ENCODE measurements at places on chromosomes 7 and 10. TPM values are rescaled to one million over a fixed set of nuclear protein-coding genes. Genes with fewer than 3 reads are reported as not detected.

- no peak for DNase-seq
Observed at GRCh38 chr10:44422570-44423101, 37.7 kb upstream of the CXCL12 start.

FLNC gene
- 0.08 TPM for total RNA-seq

GRCh38 chr7:41629711-41630111 is 73.2 kb downstream of the INHBA start:
- no peak for DNase-seq

- DNase-seq = no peak
Observed at GRCh38 chr7:155184923-155185322, 112.8 kb upstream of the INSIG1 start.

DNA sequence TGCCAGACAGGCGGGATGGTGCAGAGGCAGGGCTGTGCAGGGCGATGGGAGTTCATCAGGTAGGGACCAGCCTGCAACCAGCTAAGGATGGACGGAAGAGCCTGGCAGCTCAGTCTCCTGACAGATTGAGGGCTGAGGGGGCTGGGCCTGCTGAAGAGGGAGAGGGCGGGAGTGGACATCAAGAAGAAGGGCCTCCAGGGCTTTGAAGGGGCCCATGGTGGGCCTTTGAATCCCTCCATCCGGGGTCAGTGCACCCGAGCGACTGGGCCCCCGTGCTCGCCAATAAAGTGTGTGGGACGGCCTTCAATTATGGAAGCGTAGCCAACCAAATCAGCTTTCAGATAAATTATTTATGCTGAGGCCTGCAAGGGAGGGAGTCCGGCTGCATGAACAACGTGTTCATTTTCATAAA is 431.2 kb downstream of the RPS24 start:
- no peak for DNase-seq

PRKG1 gene
- total RNA-seq = 0.20 TPM

GRCh38 chr7:106415433-106415832 is 130.7 kb upstream of the NAMPT start:
- no peak for DNase-seq

HBP1 gene
- 92.0 TPM for total RNA-seq

DNA sequence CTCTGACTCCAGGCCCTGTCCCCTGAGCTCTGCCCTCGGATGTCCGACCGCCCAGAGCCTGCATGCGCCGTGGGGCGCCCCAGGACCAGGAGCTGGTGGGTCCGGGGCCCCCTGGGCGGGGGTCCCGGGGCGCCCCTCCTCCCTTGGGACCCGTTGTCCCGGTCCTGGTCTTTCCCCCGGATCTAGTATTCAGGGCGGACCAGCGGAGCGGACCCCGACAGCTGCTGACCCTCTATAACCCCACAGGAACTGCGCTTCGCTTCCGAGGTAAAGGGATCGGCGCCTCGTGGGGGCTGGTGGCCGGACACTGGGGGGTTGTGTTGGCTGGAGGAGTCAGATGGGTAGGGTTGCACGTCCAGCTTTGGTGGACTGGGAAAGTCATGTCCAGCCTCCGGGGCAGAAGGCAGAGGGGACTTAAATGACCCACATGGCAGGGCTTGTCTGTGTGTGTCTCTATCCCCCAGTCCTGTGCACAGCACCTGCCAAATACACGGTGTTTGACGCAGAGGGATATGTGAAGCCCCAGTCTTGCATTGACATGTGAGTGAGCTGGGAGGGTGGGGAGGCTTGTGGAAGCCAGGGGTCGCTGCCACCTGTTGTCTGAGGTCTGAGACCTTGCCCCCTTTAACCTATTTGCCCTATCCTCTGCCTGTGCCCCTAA is 520 bp downstream of the MOSPD3 start:
- DNase-seq = peak; percentile 16

- DNase-seq = no peak
Observed at GRCh38 chr7:131276190-131276589, 51.5 kb upstream of the MKLN1 start.

DNA sequence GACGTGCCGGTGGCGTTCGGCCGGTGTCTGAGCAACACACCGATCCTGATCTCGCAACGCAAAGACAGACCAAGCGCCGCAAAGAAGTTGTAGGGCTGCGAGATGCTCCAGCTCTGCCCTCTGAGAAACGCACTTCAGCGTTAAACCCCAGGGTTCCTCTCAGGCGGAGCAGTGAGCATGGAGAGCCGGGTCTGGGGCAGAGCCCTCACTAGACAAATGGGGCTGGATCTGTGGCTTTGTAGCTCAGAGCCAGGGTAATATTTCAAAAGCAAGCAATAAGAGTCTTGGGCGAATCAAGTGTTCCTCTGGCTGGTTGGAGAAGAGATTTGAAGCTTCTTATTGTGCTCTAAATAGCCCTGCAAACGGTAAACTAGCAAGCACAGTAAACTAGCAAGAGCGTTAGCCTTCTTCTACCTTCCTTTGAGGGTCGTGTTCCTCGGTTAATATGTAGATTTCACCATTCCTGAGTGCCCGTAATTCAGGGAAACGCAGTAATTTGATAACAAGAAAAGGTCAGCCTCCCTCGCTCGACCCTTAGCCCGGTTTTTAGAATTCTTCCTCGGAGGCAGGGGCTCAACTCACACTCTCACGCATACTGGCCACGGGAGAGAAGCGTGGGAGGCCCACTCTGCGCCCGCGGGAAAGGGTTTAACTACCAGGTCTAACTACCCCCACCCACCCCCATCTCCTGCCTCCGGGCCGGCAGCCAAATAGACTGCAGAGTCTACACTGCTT is 6.7 kb downstream of the SKAP2 start:
- no peak for DNase-seq

DNA sequence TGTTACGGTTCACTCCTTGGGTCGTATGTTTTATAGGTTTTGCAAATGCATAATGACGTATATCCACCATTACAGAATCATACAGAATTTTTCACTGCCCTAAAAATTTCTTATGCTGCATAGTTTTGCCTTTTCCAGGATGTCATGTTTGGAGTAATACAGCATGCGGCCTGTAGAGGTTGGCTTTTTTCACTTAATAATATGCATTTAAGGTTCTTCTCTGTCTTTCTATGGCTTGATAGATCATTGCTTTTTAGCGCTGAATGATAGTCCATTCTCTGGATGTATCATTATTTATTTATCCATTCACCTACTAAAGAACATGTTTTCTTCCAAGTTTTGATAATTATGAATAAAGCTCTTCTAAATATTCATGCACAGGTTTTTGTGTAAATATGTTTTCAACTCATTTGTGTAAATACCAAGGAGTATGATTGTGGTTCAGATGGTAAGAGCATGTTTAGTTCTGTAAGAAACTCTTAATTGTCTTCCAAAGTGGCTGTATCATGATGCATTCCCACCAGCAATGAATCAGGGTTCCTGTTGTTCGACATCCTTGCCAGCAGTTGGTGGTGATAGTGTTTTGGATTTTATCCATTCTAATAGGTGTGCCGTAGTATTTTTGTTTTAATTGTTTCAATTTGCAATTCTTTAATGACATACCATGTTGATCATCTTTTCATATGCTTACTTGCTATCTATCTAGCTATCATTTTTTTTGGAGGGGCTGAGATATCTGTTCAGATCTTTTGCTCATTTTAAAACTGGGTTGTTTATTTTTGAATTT is 531.2 kb upstream of the GHITM start:
- DNase-seq = no peak

- DNase-seq = no peak
Observed at GRCh38 chr10:12716042-12716441, 285.5 kb downstream of the CCDC3 start.

DNA sequence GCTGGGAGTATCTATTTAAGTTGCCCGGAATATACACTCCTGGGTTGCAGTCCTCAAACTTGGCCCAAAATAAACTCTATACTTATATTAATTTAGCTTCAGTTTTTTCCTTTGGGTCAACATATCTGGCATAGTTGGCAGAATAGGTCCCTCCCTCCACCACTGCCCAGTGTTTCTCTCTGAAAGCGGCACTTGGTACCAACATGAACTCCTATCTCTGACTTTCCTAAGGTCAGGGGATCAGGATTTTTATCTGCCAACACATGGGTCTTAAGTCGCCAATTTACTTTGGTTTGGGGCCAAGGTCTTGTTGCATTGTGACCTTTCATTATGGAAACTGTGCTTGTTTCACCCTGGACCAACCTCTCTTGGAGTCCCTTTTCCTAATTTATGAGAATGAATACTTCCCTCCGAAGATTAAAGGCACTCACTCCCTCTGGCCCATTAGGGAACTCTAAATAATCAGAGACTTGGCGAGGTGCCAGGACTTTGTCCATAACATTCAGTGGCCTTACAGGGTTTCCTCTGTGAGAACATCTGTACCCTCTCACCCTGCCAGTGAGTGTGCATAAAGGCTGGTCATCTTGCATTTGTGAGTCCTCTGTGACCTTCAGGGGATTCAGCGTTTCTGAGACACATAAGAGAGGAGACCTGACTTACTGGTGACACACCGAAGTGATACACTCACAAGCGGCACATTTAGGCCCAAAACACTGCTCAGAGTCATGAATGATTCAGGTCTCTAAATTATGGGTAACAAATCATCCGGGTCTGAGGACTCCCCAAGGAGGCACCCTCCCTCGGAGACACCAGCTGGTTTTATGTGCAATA is 19.7 kb upstream of the FKBP9 start:
- no peak for DNase-seq

- DNase-seq = no peak
Observed at GRCh38 chr7:34718867-34719266, 60.8 kb downstream of the NPSR1 start.

- no peak for DNase-seq
Observed at GRCh38 chr7:84735677-84736076, 451.2 kb downstream of the SEMA3D start.

HEPACAM2 gene
- not detected for total RNA-seq

DNA sequence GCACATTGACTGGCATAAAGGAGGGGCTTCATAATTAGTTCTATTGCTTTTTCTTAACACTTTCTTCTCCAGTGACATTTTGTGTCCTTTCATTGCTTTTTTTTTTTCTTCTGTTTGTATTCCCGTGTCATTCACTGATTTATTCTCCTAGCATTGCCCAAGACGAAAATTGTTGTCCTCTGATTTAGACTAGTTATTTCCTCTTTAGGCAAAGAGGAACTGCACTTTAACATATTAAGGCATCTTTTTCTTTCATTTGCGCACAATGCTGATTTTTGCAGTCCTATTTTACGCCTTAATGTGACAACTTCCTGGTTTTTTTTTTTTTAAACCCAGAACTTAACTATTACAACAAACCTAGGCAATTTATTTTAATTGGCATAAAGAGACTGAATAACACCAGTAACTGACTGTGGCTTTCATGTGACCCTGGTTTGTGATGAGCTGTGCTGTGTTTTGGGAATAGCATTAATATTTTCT is 39.7 kb downstream of the ARID5B start:
- no peak for DNase-seq

DNA sequence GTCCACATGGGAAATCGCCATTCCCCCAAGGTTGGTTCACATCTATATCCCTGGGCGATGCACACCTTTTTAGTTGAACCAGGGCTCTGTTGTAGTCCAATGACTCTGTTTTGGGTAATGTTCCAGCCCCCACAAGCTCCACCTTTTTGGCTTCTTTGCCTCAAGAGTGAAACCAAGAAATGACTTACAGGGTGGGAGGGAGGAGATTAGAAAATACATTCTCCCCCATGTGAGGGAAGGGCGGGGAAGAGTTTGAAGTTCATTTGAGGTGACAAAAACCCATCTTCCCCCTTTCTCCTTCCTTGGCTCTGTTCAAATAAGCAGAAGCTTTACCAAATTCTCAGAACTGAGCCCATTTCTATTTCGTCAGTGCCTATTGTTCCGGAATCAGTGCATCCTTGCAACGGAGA is 82.8 kb downstream of the GATA3 start:
- DNase-seq = no peak

- DNase-seq = no peak
Observed at GRCh38 chr10:113476191-113476590, 76.7 kb upstream of the HABP2 start.

HOXA2 gene
- not detected for total RNA-seq

DNA2 gene
- 4.4 TPM for total RNA-seq

ITGB1 gene
- 211 TPM for total RNA-seq

DNA sequence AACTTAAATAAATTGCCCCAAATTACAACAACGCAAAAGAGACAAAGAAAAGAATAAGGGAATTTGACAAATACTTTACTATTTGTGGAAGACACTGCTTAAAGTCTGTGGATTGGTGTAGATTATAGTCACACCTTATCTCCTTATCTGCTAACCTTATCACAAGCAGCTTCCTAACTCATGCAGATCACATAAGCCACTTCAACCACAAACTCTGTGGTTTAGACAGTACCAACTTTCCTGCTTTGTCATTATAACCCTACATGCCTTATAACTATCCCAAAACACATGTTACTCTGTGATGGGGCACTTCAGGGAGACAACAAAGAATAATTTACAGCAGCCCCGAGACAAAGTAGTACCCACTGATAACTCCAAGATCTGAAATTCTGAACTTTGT is 41.5 kb upstream of the PPP3CB start:
- no peak for DNase-seq

LIPK gene
- total RNA-seq = not detected

GRCh38 chr7:44469461-44470134 is 20.9 kb downstream of the NUDCD3 start:
- no peak for DNase-seq

DNA sequence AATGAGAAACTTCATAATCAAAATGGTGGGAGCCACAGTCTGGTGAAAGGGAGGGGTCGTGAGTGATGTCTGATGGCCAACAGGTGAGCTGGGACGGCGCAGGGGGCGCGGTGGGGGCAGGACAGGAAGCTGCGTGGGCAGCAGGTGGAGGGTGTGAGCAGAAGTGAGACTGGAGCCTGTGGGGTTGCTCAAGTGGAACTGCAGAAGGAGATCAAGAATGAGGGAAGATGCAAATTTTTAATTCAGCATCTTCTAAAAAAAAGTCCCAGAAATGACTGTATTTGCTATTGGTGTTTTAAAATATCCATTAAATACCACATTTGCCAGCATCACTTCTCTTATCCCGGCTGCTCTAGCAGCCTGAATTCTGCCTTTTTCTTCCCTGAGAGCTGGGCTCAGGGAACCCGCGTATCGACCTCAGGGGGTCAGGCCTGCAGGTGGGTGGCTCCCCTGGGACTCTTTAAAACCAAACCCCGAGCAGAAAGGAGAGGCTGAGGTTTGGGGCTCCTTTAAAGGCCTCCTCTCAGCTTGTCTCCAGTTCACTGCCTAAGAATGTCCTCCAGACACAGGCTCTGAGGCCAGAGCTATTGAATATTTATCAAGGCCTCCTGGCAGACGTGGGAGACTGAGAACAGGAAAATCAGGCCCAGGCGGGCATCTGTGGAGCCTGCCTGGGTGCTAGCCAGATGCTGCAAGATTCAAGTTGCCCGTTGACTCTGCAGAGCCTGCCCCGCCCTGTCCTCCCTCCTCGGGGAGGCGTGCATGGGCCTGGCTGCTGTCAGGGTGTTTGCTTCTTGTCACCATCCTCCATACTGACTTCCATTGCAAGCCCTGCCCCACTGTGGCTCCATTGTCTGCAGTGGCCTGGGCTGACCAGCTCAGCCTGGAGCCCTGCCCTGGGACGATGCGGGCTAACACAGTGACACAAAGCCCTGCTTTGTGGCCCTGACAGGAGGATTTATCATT is 53.9 kb downstream of the SYPL1 start:
- no peak for DNase-seq

- no peak for DNase-seq
Observed at GRCh38 chr7:97118306-97118917, 914 bp downstream of the SDHAF3 start.

GRCh38 chr10:24457661-24458318 is 248.9 kb downstream of the KIAA1217 start:
- DNase-seq = no peak

NODAL gene
- total RNA-seq = not detected

GRCh38 chr10:55551603-55552002 is 750.6 kb upstream of the PCDH15 start:
- DNase-seq = no peak

All from T-cell (primary cell).